ENCODE measurements at places on chromosomes 16 and 17.

- no peak for DNase-seq
Measured at GRCh38 chr17:16037636-16038035, 38.0 kb downstream of the TTC19 start.

GRCh38 chr16:10168258-10168657 is 14.0 kb downstream of the GRIN2A start:
- DNase-seq, result no peak

- no peak for DNase-seq
Measured at GRCh38 chr16:88909431-88910210, 43.2 kb upstream of the PABPN1L start.

DNA sequence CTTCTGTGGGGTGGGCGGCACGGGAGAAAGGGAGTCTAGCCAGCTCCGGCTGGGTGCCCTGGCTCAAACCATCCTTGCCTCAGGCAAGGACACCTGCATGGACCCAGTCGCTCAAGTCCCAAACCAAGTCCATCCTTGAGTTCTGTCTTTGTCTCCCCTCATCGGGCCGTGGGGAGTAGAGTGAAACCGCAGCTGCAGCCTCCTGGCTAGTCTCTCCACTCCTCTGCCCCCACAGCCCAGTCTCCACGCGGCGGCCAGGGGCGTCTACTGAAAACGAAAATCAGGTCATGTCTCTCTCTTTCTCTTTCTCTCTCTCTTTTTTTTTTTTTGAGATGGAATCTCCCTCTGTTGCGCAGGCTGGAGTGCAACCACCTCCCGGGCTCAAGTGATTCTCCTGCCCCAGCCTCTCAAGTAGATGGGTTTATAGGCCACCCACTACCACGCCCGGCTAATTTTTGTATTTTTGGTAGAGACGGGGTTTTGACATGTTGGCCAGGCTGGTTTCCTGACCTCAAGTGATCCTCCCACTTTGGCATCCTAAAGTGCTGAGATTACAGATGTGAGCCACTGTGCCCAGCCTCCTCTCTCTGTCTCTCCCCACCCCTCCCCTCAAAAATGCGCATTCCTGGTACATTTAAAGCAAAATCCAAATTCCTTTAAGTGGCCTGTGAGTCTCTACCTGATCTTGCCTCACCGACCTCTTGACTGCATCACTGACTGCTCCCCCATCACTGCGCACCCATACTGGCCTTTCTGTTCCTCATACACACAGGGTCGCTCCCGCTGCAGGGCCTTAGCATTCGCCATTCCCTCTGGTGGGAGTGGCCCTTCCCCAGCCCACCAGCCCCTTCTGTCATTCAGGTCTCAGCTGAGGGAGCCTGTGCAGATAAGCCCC is 17.7 kb upstream of the RMI2 start:
- DNase-seq, result no peak

GRCh38 chr17:3222505-3222904 is 15.0 kb downstream of the OR1A1 start:
- DNase-seq, result no peak

- DNase-seq, result no peak
Measured at GRCh38 chr17:68684949-68685357, 83.8 kb upstream of the FAM20A start.

GRCh38 chr16:46607529-46607928 is 13.7 kb downstream of the SHCBP1 start:
- DNase-seq, result no peak

DNA sequence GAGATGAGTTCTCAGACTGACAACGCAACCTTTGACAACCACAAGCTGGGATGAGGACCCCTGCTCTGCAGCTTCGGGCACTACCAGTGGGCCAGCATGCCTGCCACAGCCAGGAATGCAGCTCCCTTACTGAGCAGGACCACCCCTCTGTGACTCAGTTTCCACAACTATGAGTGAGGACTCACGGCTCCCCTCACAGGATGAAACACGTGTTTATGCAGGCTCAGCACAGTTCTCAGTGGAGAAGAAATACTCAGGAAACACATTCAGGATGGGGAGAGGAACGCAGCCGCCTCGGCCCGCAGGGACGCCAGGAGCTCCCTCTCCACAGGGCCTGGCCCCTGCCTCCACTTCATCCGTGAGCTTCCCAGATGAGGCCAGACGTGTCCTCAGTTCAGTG is 14.1 kb downstream of the DNASE1 start:
- DNase-seq, result no peak

DNA sequence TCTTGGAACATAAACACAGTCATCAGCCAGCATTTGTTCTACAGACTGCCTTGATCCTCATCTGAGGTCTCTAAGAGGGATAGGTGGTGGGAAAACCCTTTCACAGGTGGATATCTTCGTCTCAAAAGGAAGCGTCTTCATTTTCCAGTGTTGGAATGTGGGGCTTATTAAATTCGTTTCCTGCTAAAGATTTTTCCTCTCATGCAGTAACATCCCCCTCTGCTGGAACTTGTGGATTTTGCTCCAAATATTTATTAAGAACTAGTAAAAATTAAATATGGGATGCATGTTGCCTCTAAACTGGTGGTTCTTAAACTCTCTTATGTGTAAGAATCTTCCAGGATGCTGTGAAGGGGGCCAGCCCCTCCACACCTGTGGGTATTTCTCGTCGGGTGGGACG is 20.1 kb upstream of the MLYCD start:
- no peak for DNase-seq

DNA sequence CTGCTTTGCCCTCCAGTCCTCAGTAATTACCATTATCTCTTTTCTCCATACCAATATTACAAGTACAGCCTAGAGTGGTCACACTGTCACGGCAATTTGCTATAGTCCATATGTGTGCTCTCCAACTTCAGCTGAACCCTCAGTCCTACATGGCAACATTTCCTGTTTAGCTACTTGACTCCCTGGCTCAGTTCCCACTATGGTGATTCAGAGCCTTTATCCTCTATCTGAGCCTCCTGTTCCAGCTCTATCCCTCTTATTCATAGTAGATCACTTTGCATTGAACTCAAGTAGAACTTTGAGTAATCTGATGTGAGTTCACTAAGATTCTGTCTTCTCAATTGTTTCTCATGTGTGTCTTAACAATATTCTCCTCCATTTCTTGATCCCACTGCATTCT is 43.7 kb upstream of the GOSR1 start:
- no peak for DNase-seq

GRCh38 chr16:75043175-75043895 is 44.5 kb downstream of the ZNRF1 start:
- no peak for DNase-seq

- DNase-seq, result no peak
Measured at GRCh38 chr16:67781565-67781921, 24.8 kb downstream of the RANBP10 start.

GRCh38 chr17:57501016-57501415 is 244.1 kb downstream of the CCDC182 start:
- no peak for DNase-seq

GRCh38 chr16:49061137-49061714 is 220.4 kb downstream of the CBLN1 start:
- no peak for DNase-seq

DNA sequence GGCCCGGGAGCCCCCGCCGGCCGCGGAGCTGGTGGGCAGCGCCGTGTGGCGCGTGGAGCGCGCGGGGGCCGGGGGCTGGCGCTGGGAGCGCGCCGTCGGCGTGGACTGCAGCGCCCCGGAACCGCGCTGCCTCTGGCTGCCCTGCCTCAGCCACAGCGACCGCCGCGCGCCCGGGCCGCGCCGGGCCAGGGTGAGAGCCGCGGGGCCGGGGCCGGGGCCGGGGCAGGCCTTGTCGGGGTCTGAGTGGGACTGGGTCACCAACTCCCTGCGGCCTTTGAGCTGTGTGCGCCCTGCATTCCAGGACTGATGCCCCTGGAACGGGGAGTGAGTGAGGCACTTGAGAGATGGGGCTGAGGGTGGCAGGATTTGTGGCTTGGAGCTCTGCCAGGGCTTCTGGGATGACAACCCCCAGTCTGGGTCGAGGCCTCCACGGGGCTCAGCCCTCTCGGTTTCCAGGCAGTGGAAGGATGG is 25.7 kb downstream of the ARHGAP23 start:
- DNase-seq, result no peak

DNA sequence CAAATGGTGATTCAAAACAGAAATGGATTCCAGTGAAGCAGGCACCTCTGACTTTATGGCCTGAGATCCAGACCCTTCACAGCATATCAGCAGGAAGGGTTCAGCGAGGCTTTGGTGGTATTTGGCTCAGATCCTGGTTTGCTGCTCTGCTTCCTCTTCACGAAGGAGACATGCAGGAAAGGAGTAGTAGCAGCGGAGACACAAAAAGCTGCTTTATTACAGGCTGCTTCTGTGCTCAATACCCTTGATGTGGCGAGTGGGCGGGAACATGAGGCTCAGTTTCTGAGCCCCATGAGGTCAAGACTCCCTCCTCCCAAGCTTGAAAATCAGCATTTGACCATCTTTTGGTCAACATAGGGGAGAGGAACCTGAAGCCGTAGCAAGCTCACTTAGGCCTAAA is 213.3 kb upstream of the AXIN2 start:
- no peak for DNase-seq

DNA sequence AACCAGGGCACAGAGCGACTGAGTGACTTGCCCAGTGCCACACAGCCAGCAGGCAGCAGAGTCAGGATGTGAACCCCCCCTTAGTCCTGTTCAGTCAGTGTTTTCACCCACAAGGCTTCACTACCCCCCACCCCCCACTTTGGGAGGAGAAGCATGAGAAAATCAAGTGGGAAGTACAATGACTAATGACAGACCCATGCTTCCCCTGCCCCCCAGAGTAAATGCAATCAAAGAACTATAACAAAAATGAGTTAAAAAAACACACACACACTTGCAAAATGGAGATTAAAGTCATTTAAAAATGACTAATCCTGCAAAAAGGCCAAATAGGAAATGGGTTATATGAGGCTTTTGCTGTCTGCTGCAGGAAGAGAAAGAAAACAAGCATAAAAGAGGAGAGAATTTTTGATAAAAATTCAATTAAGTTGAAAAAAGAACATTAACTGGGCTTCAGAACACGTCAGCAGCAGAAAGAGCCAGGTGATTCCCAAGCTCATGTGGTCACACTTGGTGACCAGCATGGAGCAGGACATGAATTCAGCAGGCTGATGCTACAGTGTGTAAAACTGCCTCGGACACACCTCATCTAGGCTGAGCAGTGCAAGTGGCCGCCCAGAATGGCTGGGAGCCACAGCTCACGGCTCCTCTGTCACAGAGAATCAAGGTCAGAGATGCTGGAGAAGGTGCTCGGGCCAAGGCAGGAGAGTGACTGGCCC is 212.3 kb downstream of the ZNF423 start:
- no peak for DNase-seq

DNA sequence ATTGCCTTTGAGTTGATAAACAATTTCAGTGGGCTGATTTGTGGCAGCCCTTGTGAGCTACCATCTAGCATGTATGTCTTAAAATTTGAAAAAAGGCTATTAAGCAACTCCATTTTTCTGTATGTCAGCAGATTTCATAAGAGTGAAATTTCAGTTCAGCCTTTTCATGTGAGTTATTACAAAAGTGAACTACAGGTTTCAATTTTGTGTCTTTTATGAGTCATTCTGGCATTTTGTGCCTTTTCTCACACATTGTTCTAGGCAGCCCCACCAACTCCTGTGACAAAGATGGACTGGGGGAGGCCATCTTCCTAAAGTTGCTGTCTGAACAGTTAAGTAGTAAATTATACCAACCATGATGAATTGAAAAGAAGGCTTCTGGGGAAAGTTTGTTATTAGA is 52.1 kb downstream of the USP10 start:
- DNase-seq, result no peak

- DNase-seq, result no peak
Measured at GRCh38 chr17:45146890-45147580, 1.2 kb upstream of the HEXIM1 start.

GRCh38 chr17:81575836-81576235 is 23.7 kb upstream of the FAAP100 start:
- DNase-seq, result no peak

- no peak for DNase-seq
Measured at GRCh38 chr17:81384929-81385319, 10.3 kb upstream of the BAHCC1 start.

GRCh38 chr17:79836972-79837887 is 2.0 kb downstream of the CBX4 start:
- DNase-seq, result no peak

- no peak for DNase-seq
Measured at GRCh38 chr16:48622456-48623303, 12.7 kb upstream of the N4BP1 start.

- no peak for DNase-seq
Measured at GRCh38 chr17:69424287-69425041, 10.0 kb downstream of the MAP2K6 start.

DNA sequence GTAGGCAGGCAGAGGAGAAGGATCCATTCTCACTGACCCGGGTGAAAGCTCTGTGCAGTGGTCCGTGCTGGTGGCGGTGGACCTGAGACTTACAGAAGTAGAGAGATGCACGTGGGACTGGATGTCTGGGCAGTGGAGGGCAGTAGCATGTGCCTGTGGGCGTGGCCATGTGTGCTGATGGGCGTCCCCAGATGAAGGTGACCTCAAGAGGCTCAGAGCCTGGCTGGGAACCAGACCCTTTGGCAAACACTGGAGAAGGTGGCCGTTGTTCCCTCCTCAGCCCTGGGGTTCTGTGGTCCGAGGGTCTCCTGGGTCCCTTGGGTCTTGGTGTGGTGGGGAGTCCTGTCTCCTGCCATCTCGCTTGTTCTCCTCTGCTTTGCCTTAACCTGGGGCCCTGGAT is 15.6 kb downstream of the WSCD1 start:
- DNase-seq, result no peak

DNA sequence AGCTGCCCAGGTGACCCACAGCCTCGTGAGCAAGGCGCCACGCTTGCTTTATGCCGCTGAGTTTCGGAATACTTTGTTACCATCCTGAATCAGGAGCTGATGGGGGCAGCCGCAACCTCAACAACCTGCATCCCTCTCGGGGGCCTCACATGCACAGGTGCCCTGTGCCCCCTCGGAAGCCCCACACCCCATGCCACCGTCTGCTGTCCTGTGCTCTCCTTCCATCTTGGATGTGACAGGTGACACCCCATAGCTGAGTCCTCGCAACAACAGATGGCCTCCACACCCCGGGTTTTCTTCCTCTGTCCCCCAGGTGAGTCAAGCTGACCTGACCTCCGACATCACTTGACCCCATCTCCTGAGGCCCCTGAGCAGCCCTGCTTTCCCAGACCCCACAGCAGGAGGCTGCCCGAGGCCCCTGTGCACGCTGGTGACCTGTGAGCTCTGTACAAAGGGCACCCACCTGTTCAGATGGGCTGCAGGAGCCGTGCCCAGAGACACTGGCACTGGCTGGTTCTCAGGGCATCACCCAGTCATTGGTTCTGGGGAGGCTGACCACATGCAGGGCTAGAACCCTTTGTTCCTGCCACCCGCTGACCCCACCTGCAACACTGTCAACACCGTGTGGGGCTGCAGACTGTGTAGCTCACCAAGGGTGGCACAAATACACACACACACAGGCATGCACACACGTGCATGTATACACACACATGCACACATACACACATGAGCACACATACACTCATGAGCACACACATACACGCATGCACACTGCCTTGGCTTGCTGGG is 57.7 kb downstream of the RMI2 start:
- no peak for DNase-seq

DNA sequence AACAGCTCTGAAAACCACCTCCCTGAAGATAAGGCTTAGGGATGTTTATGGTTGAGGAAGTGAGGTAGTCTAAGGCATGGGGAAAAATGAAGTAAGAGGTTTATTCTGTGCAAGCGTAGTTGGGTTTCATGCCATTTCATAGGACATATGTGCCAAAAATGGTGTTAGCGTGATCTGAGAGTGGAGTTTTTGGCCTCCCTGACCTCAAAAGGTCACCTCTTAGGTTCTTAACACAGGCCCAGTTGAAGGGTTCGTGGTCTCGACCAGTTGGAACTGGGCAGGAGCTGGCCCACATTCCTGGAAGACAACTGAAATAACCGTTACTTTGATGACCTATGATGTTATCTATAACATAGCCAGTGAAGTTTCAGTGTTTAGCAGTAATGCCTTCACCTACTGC is 57.0 kb downstream of the MRTFB start:
- no peak for DNase-seq
